ENCODE measurements at places on chromosomes 7 and 10.

- DNase-seq = no peak
Measured at GRCh38 chr7:159096736-159097581, 47.7 kb downstream of the VIPR2 start.

DNA sequence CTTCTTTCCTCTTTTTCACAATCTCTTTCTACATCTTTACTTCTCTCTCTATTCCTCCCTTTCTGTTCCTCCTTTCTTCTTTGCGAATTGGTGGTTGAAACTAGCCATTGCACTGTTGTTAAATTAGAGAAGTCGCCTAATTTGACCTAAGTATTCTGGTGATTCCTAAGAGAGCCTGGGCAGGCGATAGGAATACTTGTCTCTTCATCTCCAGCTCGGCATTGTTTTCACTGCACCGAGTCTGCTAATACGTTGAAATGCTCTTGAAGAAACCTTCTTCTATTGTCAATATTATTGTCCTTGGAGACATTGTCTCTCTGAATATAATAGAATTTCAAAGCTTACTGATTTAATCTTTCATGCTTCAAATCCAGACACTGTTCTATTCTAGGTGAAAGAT is 31.7 kb downstream of the KCND2 start:
- no peak for DNase-seq

GRCh38 chr7:75946207-75946855 is 31.4 kb downstream of the POR start:
- no peak for DNase-seq

- DNase-seq = no peak
Measured at GRCh38 chr10:100315615-100316014, 14.4 kb downstream of the PKD2L1 start.

- no peak for DNase-seq
Measured at GRCh38 chr7:36958111-36958733, 233.9 kb upstream of the AOAH start.

GRCh38 chr7:25180946-25181345 is 47.3 kb downstream of the NPVF start:
- DNase-seq = no peak

- no peak for DNase-seq
Measured at GRCh38 chr7:129443612-129444011, 9.4 kb downstream of the STRIP2 start.

- no peak for DNase-seq
Measured at GRCh38 chr10:132192076-132192975, 5.6 kb downstream of the DPYSL4 start.

DNA sequence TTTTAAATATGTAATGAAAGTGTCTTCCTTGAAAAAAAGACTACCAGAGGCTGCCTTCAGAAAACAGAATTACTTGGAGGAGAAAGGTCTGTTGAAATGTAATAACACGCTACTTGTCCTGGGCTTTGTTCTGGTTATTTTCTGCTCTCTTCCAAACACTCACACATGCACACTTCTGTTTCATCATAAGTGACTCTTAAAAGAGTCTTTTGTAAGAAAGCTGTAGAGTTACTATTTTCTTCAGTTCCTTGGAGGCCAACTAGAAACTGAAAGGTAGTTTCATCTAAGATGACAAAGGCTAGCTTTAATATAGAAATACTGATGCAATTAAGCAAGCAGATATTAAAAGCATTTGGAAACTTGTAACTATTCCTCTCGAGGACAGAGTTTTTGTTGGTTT is 39.1 kb downstream of the TASOR2 start:
- DNase-seq = no peak

DNA sequence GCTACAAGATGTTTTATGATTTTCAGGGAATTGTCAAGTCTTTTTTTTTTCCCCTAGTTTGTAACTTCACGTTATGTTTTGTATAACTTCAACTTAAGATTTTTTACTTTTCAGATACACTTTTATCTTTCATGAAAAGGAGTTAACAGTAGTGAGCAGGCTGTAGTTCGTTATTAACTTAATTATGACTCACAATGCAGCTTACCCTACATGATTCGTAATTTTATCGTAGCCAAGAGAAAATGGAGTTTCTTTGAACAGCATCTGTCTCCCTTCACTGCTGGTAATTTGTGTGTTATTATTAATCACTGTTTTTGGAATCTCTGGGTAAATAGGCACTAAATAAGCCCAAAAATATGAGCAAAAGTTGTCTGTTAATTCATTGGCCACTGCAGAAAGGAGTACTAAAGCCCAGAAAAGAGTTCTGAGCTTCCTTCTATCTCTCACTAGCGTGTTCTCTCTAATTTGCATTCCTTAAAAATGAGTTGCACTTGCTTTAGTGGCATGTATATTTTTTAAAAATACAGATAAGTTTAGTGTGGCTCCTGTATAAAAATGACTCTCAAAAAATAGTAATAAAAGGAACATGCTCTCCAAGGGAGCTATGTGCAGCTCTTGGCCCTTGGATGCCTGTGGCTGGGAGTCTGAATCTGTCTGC is 36.1 kb downstream of the RALA start:
- no peak for DNase-seq

DNA sequence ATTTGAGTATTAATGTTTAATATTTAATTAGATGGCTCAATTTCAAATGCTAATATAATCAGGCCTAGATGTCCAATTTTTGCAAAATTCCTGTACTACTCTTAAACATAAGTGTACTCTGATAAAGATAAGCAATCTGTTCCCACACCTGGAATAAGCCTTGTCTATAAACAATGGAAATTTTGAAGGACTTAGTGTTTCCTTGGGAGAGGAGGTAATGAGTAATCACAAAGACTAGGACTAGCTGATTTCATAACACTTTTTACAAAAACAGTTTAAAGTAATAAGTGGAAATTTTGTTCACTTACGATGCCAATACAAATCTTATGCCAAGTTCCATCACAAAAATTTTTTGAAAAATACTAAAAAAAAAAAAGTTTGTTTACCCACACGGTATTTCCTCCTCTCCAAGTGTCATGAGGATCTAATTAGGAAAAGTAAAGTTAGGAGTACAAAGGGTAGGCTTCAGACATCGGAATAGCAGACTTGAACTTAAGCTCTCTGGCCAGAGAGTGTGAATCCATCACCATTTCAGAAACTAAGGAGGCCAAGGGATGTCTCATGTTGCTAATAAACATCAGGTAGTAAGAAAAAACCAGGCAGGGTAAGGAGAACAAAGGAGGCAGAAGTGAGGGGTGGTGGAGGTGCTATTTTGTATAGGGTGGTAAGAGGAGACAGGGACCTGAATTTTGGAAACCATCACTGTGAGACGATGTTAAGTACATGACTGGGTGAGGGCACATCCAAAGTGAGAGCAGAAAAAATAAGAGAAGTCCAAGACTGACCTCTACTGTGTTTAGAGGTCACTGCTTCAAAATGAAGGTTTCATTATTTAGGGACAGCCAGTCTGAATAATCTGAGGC is 61.3 kb downstream of the RAPGEF5 start:
- DNase-seq = no peak

DNA sequence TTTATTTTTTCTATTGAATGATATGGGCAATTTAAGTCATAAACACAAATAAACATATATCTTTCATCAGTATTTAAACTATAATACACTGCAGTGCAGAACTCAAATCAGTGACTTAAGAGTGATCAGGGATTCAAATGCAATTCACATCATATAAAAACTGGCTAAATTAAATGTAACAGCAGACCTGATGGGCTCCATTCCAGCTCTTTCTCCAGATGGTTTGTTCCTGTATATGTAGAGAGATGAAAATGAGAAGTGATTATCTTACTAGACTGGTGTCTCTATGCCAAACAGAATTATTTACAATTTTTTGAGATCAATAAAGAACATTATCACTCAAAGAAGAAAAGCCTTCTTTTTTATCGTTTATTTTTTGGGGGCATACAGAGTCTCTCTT is 568.8 kb upstream of the ADARB2 start:
- DNase-seq = no peak

DNA sequence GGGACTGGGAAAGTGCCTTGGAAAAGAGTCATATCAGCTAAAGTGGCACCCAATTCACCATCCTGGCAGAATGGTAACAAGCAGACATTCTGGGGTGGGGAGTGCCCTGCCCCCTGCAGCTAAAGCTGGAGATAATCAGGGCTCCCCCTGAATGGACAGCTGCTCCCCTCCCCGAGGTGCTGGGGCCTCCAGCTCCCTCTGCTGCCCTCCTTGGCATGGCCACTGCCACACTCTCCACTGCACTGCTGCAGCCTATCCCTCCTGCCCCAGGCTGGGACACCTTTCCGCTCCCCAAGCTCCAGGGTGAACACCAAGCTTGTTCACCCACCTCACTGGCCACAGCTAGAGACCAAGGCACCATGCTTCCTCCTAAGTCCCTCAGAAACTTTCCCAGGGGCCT is 9.8 kb upstream of the PARD3 start:
- no peak for DNase-seq

- DNase-seq = no peak
Measured at GRCh38 chr10:101773923-101774588, 1.9 kb downstream of the FGF8 start.

- no peak for DNase-seq
Measured at GRCh38 chr7:41125343-41125742, 577.5 kb downstream of the INHBA start.

- no peak for DNase-seq
Measured at GRCh38 chr10:47368431-47369180, 15.5 kb downstream of the ZNF488 start.

DNA sequence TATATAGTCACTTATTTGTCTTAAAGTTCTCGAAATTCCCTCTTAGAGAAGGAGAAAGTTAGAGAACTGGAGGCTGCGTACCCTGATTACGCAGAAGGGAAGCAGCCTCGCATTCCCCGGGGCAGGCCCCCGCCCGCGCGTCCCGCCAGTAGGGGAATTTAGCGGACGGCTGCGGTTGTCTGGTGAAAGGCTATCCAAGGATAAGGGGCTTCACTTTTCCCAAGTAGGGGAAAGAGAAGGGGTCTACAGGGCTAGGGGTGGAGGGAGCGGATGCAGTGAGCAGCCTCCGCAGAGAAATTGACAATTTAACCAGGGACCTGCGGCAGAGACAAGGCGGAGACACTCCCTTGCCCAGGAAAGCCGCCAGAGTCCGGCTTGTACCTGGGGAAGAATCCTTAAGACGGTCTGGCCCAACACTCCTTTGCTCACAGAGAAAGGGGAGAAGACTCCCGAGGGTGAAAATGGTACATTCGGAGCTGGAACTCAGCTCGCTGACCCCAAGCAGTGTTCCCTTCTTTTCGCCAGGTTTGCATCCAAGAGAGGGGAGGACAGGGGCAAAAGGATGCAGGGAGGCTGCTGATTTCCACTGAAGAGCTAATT is 994 bp upstream of the MAGI2 start:
- DNase-seq = no peak

GRCh38 chr7:147376192-147376591 is 1214.4 kb upstream of the C7orf33 start:
- DNase-seq = no peak

DNA sequence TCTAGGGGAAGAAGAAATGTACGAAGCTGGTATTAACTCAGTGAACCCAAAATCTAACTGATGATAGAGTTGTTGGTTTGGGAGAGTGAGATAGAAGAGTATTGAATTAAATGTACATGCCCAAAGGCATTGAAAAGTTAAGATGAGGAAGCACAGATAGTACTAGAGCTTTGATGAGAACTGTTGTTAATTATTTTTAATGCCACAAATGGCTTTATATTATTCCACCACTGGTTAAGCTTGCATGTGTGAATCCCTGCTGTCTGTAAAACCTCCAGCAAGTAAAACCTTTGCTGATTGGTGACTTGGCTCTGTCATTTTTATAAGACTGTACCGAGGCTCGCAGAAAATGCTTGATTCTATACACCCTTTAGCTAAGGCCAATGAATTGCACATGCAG is 382.7 kb upstream of the LRGUK start:
- no peak for DNase-seq

DNA sequence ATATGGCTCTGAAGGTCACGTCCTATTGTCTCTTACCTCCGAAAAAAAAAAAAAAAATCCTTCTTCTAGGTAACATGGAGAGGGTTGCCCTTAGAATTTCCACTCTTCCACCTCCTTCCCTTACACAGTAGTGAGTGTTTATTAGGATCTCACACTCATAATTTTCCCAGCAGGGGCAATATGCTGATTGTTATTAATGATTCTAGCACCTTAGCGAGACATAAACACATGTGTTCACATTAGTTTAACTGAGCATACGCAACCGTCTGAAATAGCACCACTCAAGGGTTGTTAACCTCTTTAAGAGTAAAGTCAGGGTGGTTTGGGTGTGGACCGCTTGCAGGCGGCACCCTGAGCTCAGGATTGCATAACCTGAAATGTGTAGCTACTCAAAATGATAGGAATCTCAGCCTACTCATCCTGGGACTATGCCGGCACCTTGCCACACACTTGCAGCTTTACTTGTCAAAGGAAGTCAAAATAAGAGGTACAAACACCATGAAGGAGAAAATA is 52.2 kb downstream of the CPEB3 start:
- no peak for DNase-seq
